ENCODE measurements at places on chromosomes 11 and 22. TPM values are rescaled to one million over a fixed set of nuclear protein-coding genes. Genes with fewer than 3 reads are reported as not detected.

DNA sequence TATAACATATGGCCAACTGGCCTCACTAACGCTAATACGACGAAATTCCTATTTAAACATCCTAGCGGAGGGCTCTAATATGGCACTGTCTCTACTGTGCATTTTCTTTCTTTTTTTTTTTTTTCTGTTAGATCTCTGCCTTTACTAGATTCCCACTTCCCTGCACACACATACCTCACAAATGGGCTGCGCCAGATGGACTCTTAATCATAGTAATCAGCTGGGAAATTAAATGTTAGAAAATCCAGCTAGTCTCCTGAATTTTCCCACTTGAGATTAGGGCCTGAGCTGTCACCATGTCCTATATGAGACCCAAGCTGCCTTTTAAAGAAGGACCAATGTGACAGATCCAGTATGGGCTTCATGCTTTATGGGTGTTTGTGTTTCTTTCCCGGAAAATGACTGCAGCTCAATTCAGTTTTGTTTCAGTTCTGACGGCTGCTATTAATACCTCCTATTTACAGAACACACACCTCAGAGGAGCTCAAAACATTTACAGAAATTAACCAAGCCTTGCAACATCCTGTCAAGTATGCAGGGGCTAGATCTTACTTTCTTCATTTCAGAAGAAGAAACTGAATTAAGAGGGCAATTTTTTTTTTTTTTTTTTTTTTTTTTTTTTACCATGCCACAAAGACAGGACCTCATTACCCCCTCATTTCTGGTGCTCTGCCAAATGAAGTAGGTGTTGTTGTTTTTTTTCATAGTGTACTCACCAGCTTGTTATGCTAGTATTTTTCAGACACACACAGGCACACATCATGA, 49.8 kb upstream of the BLID start:
- H3K4me1 ChIP-seq, result peaks cover 15% of the 10 kb centered on the region
- H3K27ac ChIP-seq, result no peak overlapping the region
- H3K27me3 ChIP-seq, result no peaks in the 10 kb centered on the region
- DNase-seq, result no peak

DNA sequence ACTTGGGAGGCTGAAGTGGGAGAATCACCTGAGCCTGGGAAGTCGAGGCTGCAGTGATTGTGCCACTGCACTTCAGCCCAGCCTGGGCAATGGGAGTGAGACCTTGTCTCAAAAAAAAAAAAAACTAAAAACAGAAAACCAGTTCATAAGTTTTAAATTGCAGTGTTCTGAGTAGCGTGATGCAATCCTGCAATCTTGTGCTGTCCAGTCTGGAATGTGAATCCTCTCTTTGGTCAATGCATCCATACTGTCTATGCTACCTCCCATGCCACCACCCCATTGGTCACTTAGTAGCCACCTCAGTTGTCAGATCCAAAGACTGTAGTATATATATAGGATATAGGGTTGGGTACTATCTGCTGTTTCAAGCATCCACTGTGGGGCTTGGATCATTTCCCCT, 11.1 kb downstream of the YAP1 start:
- peaks cover 7% of the 10 kb centered on the region for H3K36me3 ChIP-seq
- DNase-seq, result no peak
- no peak overlapping the region for H3K27ac ChIP-seq
- H3K27me3 ChIP-seq, result no peaks in the 10 kb centered on the region
- H3K4me1 ChIP-seq, result peaks cover 50% of the 10 kb centered on the region

The RELT gene
- total RNA-seq, result 6.3 TPM

- H3K36me3 ChIP-seq, result no peaks in the 10 kb centered on the region
- no peak for DNase-seq
Observed at GRCh38 chr11:111444040-111444439, 65.0 kb upstream of the POU2AF1 start.

The NCR3LG1 gene
- 1.9 TPM for total RNA-seq

DNA sequence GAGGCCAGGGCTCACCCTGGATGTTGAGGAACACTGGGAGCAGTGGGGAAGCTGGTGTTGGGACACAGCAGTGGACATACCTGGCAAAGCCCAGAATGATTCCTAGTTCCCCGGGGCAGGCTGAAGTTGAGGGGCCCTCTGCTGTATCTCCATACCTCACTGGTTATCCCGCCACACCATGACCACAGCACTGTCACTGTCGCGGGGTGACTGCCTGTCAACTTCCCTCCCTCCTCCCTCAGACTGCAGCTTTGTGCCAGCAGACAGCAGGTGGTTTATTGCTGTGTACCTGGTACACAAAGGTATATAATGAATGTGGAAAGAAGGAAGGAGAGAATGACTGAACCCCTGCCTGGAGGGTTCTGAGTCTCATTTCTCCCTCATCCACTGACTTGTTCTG, 318.7 kb downstream of the TMEM135 start:
- H3K27ac ChIP-seq, result no peak overlapping the region
- DNase-seq, result no peak
- H3K36me3 ChIP-seq, result no peaks in the 10 kb centered on the region
- no peaks in the 10 kb centered on the region for H3K4me1 ChIP-seq
- no peaks in the 10 kb centered on the region for H3K27me3 ChIP-seq

DNA sequence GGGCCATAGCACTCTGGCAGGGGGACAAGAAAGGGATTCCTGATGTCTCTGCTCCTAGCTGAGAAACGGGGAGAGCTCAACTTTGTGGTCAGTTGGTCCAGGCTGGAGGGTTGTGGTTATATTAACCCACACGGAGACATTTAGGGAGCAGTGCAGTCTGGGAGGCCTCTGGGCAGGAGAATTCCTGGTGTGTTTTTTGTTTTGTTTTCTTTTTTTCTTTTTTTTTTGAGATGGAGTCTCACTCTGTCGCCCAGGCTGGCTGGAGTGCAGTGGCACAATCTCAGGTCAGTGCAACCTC, 88.0 kb upstream of the SHISAL1 start:
- H3K4me1 ChIP-seq, result no peaks in the 10 kb centered on the region
- no peaks in the 10 kb centered on the region for H3K27me3 ChIP-seq
- H3K27ac ChIP-seq, result no peak overlapping the region
- no peak overlapping the region for H3K4me3 ChIP-seq
- DNase-seq, result no peak

DNA sequence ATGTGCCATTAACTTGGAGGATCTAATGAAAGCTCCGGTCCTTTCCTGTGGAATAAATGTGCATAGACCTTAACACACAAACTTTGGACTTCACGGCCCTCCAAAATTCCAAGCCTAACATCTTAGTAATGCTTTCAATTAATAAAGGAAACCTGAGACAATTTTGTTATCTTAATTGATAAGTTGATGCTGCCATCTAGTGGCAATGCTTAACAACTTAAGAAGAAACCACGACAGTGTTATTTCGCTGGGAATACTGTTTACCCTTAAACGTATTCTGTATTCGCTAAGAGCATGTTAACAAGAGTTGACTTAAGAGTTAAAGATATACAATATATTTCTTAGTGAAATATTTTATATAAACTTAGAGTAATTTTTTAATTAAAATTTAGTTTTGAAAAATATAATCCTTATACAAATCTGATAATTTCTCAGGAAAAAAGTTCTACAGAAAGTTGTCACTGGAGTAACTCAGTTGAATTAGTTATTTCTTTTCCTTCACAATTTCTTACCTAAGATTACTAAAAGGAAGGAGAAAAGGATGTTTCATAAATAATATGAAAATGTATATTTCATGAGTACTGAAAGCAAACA, 35.0 kb upstream of the OR9G4 start:
- DNase-seq, result peak; percentile 90
- no peaks in the 10 kb centered on the region for H3K27me3 ChIP-seq
- H3K4me3 ChIP-seq, result no peak overlapping the region
- 0 out of 2 replicates have a peak, but pooled peaks cover 7% of the 10 kb centered on the region for H3K4me1 ChIP-seq
- peaks cover 6% of the 10 kb centered on the region for H3K36me3 ChIP-seq

GRCh38 chr11:121086866-121087265, 14.2 kb upstream of the TECTA start:
- H3K27me3 ChIP-seq, result no peaks in the 10 kb centered on the region
- no peak overlapping the region for H3K4me3 ChIP-seq
- H3K4me1 ChIP-seq, result no peaks in the 10 kb centered on the region
- H3K27ac ChIP-seq, result no peak overlapping the region

DNA sequence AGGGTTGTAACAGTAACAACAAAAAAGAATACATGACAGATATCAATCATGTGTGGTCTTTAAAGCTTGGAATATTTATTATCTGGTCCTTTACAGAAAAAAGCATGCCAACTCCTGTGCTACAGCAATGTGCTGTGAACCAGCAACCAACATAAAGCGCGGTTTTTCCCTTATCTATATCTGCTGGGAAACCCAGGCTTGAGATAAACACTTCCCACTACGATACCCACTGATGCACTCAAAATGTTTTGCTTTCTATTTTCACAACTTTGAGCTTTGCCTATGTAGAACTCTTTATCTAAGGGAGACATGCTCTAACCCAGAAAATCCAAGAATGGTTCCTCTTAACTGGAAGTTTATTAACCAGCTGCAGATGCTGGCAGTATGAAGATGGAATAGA, 19.0 kb downstream of the ZBED5 start:
- H3K36me3 ChIP-seq, result no peaks in the 10 kb centered on the region
- H3K4me3 ChIP-seq, result no peak overlapping the region
- H3K27ac ChIP-seq, result no peak overlapping the region
- DNase-seq, result no peak
- no peaks in the 10 kb centered on the region for H3K27me3 ChIP-seq

DNA sequence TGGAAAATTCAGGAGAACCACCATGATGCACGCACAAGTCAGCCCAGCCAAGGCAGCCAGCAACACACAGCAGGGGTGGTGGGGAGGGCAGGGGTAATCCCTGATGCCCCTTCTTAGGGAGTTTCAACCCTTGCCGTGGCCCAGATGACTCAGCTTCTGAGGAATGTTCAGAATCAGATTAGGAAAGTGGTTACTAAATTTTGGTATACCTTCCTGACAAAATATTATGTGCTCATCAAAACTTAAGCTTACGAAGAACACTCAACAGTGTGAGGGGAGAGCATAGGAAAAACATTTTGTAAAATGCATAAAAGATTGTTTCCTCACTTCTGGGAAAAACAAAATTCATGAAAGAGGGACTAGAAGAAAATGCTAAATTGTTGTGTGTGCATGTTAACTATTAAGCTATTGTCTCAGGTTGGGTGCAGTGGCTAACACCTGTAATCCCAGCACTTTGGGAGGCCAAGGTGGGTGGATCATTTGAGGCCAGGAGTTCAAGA, 32.1 kb downstream of the SERPIND1 start:
- H3K36me3 ChIP-seq, result peaks cover 5% of the 10 kb centered on the region
- no peak for DNase-seq
- no peak overlapping the region for H3K27ac ChIP-seq
- H3K4me3 ChIP-seq, result no peak overlapping the region
- no peaks in the 10 kb centered on the region for H3K27me3 ChIP-seq

DNA sequence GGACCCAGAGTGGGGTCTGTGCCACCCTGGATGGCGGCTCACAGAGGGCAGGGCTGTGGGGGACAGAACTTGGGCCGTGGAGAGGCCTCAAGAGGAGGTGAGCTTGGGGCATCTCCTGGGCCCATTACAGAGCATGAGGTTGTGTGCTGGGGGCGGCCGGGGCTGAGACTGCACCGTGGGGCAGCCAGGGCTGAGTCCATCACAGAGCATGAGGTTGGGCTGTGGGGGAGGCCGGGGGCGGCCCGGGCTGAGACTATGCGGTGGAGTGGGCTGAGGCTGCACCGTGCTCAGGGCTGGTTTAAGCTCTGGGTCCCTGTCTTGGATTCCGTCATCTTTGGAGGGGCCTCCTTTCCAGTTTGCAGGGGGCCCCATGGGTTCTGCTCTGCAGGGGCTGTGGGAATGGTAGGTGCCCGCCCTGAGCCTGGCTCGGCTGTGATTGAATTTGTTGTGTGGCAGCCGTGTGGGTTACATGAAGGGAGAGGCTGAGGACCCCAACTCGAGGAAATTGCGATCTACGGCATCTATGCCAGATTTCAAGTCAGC, 38.1 kb upstream of the MUC5AC start:
- no peak overlapping the region for H3K27ac ChIP-seq
- DNase-seq, result no peak
- H3K36me3 ChIP-seq, result no peaks in the 10 kb centered on the region

- no peaks in the 10 kb centered on the region for H3K4me1 ChIP-seq
- no peaks in the 10 kb centered on the region for H3K27me3 ChIP-seq
- H3K27ac ChIP-seq, result no peak overlapping the region
Observed at GRCh38 chr11:7651700-7652099, 21.6 kb downstream of the CYB5R2 start.

- peaks cover 10% of the 10 kb centered on the region for H3K4me1 ChIP-seq
- no peak overlapping the region for H3K27ac ChIP-seq
- H3K36me3 ChIP-seq, result 0 out of 2 replicates have a peak, but pooled peaks cover 8% of the 10 kb centered on the region
- H3K27me3 ChIP-seq, result no peaks in the 10 kb centered on the region
Observed at GRCh38 chr11:75836417-75836816, 21.4 kb downstream of the UVRAG start.

The SLC5A12 gene
- total RNA-seq, result 1.4 TPM

- peaks cover 100% of the 10 kb centered on the region for H3K27me3 ChIP-seq
- DNase-seq, result no peak
- no peaks in the 10 kb centered on the region for H3K36me3 ChIP-seq
- H3K4me1 ChIP-seq, result no peaks in the 10 kb centered on the region
Observed at GRCh38 chr22:22714600-22715335, 70.4 kb downstream of the GGTLC2 start.

DNA sequence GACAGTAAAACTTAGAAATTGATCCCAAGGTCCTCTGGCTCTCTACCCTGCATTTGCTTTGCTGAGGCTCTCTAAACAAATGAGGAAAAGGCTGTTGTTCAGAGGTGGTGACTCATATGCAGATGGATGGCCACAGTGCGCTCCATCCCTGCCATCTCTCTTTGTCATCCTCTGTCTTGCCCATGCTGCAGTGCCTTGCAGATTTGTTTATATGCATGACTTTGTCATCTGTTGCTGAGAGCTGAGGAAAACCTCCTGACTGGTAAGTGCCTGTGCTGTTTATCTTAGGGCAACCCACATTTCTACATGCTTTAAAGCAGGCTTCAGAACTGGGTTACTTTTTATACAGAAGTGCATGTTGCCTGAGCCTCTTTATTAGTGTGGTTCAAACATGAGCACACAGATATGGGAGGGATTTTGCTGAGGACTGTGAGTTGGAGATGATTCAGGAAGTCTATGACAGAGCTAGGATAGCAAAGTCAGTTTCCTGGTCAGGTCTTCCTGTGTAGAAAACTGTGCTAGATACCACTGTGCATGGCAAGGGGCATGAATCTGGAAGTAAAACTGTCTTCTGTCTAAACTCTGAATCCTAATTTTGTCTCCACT, 57.4 kb downstream of the JAM3 start:
- DNase-seq, result peak; percentile 28
- H3K4me3 ChIP-seq, result no peak overlapping the region
- H3K36me3 ChIP-seq, result no peaks in the 10 kb centered on the region
- H3K4me1 ChIP-seq, result peaks cover 29% of the 10 kb centered on the region
- H3K27me3 ChIP-seq, result peaks cover 15% of the 10 kb centered on the region
- H3K27ac ChIP-seq, result no peak overlapping the region

The CNGA4 gene
- not detected for total RNA-seq

The CBX7 gene
- 11.5 TPM for total RNA-seq

The GUCY1A2 gene
- 1.4 TPM for total RNA-seq

The TREH gene
- not detected for total RNA-seq

The FOSL1 gene
- 10.1 TPM for total RNA-seq

GRCh38 chr22:37316405-37316804, 34.1 kb downstream of the CYTH4 start:
- no peaks in the 10 kb centered on the region for H3K4me1 ChIP-seq
- no peak overlapping the region for H3K4me3 ChIP-seq
- no peaks in the 10 kb centered on the region for H3K27me3 ChIP-seq
- H3K36me3 ChIP-seq, result no peaks in the 10 kb centered on the region
